ENCODE measurements at places on chromosomes 1 and 21. TPM values are rescaled to one million over a fixed set of nuclear protein-coding genes. Genes with fewer than 3 reads are reported as not detected.

The STUM gene
- total RNA-seq, result not detected

The CYP4A11 gene
- not detected for total RNA-seq

The SYDE2 gene
- 5.2 TPM for total RNA-seq

The OR2L8 gene
- not detected for total RNA-seq

The APCS gene
- total RNA-seq, result not detected

The NUDT17 gene
- total RNA-seq, result 4.1 TPM

The POMGNT1 gene
- 77.1 TPM for total RNA-seq

The GJA4 gene
- not detected for total RNA-seq

The CLIC6 gene
- under 0.01 TPM for total RNA-seq

The SYCP1 gene
- total RNA-seq, result not detected

The LEFTY2 gene
- total RNA-seq, result 0.13 TPM

The ANKRD65 gene
- 1.5 TPM for total RNA-seq

The KRTAP20-3 gene
- total RNA-seq, result not detected

The NMNAT2 gene
- 0.13 TPM for total RNA-seq

The S100A5 gene
- 0.16 TPM for total RNA-seq

The COL24A1 gene
- total RNA-seq, result under 0.01 TPM

The SPOCD1 gene
- 24.7 TPM for total RNA-seq

The C1orf116 gene
- total RNA-seq, result 2.4 TPM

The GSTM1 gene
- total RNA-seq, result 32.2 TPM

The JAM2 gene
- 0.13 TPM for total RNA-seq

The TRABD2B gene
- 0.33 TPM for total RNA-seq

The RGS13 gene
- not detected for total RNA-seq

The SHE gene
- total RNA-seq, result under 0.01 TPM
